ENCODE measurements at places on chromosomes 7 and 10.

DNA sequence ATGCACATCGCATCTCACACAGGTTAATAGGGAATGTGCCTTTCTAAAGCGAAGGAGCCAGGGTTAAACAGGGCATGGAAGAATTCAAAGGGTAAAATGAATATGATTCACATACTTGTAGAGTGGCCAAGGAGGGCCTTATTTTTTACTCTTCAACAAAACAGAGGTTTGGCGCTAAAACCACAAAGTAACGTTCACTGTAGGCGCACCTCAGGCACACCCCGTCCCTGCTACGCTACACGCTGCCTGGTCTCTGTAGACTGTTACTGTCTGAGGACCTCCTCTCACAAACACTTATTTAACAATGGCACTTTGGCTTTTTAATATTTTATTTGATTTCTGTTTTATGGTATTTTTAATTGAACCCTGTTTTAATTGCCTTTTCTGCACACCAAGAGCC, 462.1 kb upstream of the GALNT17 start:
- no peak for DNase-seq

DNA sequence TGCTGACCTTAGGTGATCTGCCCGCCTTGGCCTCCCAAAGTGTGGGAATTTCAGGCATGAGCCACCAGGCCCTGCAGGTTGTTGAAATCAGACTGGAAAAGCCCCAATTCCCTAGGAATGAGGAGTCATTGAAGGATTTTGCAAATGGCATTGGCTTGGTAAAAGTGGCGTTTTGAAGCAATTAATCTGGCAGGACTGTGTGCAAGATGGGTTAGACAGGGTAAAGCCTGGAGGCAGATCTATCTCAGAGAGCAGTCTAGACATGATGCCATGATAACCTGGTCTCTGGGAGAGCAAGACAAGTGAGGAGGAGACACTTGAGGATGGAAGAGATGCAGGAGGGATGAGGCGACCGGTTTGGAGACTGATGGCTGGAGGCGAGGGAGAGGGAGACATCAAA, 45.7 kb upstream of the UBE2H start:
- DNase-seq: no peak

- DNase-seq: peak; percentile 77
Measured at GRCh38 chr10:132447446-132448247, 50.6 kb downstream of the PWWP2B start.

GRCh38 chr10:26269754-26270153, 53.2 kb downstream of the GAD2 start:
- no peak for DNase-seq

DNA sequence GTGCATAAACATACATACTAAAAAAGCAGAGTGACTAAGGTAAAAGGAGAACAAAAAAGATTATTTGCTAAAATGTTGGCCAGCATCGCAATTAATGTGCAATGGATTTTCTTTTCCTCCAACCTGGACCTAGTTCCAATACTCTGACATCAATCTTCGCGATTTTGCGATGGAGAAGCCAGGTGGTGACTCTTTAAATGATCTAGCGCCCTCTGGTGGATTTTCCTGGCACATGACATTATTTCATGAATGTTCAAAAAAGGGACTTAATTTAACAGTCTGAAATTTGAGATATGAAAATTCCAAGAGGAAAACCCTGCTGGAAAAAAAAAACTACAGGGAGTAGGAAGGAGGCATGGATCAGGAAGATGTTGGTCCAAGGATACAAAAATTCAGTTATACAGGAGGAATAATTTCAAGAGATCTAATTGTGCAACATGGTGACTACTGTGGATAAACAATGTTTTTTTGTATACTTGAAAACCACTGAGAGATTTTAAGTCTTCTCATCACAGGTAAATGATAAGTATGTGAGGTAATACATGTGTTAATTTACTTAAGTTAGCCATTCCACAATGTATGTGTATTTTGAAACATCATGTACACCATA, 4.3 kb upstream of the KCNMA1 start:
- DNase-seq: peak; percentile 34

GRCh38 chr10:33129996-33130386, 172.0 kb upstream of the ITGB1 start:
- no peak for DNase-seq

DNA sequence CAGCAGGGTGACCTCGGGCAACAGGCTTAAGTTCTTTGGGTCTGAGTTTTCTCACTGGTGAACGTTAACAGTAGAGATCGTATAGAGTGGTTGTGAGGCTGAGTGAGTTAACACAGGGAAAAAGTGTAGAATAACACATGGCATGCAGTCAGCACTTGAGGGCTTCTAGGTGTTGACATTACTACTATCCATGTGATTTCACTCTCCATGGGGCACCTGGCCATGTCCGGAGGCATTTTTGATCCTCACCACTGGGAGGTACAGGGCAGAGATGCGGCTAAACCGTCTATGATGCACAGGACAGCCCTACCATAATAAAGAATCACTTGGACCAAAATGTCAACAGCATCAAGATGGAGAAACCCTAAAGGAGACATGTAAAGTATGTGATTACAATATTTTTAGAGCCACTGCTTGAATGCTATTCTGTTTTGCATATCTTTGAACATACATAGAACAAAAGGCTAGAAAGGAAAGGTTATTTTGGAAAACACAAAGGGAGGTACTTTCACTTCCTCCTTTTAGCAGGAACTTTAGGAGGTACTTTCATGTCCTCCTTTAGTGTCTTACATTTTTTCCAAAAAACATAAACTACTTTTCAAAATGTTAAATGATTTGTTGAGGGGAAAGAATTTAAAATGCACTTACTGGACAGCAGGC, 44.3 kb downstream of the NOD1 start:
- no peak for DNase-seq

- no peak for DNase-seq
Measured at GRCh38 chr7:81684033-81684432, 85.8 kb downstream of the HGF start.

DNA sequence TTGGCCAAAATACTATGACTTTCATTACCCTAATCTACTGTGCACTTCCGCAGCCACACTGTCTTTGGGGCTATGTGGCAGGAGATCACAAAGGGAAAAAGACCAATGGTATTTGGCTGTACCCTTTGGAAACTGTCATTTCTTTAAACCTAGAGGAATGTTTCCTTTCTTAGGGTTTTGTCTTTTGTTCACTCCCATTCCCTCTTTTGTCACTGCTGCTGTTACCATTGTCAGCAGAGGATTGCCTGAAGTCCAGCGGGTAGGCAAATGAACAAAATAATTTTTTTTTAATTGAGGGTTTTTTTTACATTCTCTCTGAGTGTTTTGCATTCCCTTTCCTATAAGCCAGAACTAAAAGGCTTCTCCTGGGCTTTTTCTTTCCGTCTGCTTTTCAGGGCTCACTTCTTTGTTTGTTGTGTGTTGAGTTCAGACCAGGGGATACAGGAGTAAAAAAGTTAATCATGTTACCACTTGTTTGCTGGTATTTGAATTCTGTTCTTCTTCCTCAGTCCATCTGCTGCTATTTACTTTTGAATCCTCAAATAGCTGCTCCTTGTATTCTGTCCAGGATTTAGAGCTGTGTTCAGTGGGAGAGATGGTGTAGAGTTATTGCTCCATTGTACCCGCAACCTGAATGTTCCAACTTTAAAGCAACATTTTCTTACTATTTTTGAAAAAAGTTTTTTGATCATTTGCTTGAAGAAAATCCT, 374.6 kb downstream of the SUGCT start:
- DNase-seq: no peak

- DNase-seq: no peak
Measured at GRCh38 chr10:15842556-15843169, 17.6 kb downstream of the MINDY3 start.

DNA sequence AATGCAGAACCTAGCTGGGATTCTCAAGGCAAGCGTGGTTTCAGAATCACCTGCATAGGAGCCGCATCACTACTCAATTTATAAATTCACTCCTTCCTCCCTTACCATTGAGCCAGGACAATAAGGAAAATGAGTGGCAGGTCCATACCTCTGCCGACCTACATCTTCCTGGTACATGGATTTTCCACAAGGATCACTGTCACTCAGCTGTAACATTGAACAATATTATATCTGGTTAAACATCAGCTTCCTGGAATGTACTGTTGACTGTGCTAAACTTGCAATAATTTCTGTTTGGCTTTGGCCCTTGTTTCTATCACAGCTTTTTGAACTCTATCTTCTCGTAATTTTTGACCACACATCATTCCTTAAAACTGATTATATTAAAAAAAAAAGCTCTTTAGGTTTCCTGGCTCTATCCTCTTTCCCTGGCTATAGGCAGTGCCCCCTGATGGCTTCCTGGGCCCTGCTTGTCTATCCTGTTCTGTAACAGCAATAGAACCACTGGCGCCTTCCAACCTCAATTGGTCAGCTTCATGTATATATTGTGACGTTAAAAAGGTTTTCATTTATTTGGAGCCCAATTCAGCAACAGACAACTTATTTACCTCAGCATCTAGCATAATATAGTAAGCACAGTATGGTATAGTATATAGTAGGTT, 59.2 kb downstream of the RNLS start:
- no peak for DNase-seq

DNA sequence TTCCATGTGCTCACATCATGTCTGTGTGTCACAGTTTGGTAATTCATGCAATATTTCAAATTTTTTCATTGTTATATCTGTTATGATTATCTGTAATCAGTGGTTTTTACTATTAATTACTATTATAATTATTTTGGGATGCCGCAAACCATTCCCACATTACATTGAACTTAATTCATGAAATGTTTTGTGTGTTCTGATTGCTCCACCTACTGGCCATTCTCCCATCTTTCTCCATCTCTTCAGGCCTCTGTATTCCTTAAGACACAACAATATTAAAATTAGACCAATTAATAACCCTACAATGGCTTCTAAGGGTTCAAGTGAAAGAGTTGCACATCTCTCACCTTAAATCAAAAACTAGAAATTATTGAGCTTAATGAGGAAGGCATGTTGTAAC, 398.5 kb downstream of the PCDH15 start:
- no peak for DNase-seq

DNA sequence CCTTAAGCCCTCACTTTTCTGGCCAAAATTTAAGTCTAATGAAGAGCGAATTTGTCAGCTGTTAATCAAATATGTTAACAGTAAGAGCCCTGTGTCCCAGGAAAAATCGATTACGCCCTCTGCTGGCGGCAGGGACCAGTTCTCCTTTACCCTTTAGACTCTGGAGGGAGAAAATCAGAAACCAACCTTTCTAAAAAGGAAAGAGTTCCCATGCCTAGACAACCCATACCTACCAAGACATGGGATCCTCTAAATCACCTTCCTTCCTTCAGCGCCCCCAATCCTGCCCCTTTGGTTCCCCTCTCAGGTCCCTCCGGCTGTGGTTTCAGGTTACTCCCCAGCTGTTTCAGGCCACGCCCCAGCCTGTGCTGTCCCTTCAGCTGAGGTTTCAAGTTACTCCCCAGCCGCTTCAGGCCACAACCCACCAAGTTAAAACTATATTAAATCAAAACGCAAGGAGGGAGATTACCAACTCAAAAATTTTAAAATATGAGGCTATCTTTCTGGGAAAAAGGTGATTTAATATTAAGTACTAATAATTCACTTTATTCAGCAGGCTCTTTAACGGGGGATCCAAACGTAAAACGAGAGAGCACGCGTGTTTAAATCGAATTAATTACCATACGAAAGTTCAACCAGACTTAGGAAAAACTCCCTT, 1.4 kb upstream of the AKR1B15 start:
- peak; percentile 66 for DNase-seq

DNA sequence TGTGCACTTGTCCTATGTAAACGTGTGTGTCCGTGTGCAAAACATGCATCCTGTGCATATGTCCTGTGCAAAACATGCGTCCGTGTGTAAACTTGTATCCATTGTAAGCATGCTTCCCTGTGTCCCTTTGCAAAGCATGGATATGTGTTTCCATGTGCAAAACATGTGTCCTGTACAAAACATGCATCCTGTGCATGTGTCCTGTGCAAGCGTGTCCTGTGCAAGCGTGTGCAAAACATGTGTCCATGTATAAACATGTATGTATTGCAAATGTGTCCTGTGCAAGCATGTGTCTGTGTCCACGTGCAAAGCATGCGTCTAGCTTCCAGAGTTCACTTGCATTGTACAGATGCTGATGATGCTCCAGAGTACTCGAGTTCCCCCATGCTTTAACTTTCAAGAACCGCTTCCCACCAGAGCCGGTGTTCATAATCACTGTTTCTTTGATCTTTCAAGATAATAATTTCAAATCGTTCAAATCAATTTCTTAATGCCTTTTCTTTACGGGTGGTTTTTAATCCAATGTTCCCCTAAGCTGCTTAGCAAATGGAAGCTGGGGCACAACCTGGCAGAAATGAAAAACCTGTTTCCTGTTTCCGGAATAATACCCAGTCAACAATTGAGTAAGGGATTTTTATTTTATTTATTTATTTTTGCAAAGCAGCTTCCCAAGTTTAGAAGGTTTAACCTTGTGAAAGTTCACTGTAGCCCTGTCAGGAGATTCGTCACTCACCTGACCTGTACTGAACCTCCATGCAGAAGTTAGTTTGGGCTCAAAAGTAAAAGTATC, 641 bp upstream of the ASB13 start:
- no peak for DNase-seq

DNA sequence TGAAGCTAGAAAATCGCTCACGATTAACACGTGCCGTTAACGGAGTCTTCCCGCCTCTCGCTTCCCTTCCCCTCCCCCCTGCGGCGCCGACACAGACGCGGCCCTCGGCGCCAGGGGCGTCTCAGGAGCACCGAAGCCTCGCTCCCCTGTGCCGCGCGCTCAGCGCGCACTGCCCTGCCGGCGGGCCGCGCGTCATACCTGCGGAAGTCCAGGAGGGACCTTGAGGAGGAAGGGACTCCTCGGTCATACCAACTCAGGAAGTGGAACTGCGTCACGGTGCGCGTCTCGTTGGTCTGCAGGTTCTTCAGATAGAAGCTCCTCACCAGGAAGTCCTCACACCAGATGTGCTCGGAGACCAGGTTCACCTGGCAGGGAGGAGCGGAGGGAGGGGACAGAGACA, 239.6 kb downstream of the DNAJB6 start:
- DNase-seq: peak; percentile 21

DNA sequence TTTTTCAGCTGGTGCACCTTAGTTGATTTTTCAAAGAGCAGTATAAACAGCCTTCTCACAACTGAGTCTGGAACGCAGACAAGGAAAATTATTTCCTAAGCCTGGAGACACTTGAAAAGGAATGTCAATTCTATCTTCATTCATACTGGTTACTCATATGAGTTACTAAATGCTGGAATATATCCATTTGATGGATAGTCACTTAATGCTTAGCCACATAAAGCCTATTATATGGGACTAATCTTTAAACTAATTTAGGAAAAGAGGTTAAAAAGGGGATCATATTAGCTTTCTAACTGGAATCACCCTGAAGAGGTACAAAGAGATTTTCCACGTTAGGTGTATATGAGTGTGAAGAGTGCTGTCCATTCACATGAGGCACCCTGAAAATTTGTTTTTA, 1.7 kb upstream of the HOXA4 start:
- no peak for DNase-seq

GRCh38 chr7:108808549-108809266, 239.0 kb downstream of the DNAJB9 start:
- DNase-seq: no peak

DNA sequence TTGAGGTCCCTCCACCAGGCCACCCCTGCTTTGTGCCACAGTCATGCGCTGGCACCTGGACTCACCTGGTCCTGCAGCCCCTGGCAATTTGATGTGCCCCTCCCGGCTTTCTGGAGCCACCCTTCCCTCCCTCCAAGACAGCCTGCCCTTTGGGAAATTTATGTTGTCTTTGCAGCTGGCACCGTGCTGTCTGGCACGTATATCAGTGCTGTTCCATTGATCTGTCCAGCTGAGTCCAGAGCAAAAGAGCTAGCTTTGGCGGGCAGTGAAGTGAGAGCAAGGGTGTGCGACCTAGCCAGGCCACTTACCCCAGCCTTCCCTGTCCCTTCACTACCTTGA, 5.7 kb downstream of the RARRES2 start:
- no peak for DNase-seq
